ENCODE measurements at places on chromosomes 2 and 18. TPM values are rescaled to one million over a fixed set of nuclear protein-coding genes. Genes with fewer than 3 reads are reported as not detected.
A peak's percentile ranks its signal among the peaks of the same experiment; 100 is the strongest.

GULP1 gene
- 32.2 TPM for total RNA-seq

DNA sequence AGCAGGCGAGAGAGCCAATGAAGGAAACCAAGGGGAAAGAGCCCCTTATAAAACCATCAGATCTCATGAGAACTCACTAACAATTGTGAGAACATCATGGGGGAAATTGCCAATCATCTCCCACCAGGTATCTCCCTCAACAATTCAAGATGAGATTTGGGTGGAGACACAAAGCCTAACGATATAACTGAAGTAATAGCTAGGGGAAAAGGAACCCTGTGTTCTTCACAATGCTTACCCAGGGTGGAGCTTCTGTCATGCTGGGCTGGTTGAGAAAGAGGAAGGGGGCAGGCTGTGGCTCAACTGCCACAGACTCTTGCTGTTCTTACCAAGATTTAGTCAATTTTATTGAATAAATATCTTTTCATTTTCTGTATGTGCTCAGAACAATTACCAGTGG lies 392.1 kb upstream of the HS6ST1 start:
- DNase-seq: no peak

C2orf81 gene
- 0.63 TPM for total RNA-seq

EFEMP1 gene
- 52.5 TPM for total RNA-seq

- no peak for DNase-seq
These were observed 42.4 kb downstream of the ADCY3 start for GRCh38 chr2:24877646-24878045.

DNA sequence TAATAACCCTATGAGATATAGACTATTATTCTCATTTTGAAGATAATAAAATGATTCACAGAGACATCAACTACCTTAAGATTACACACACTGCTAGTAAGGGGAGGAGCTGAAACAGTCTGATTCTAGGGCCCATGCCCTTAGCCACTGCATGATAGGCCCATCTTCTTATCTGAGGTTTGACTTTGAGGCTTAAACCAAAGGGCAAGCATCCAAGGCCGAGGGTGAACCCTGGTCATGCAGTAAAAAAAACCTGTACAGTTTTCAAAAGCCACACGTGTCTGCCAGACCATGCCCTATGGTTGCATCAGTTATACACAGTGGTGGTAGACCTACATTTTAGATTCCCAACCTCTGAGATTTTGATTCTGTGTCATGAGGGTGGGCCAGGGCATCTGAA lies 44.8 kb downstream of the POLE4 start:
- DNase-seq: no peak

DNA sequence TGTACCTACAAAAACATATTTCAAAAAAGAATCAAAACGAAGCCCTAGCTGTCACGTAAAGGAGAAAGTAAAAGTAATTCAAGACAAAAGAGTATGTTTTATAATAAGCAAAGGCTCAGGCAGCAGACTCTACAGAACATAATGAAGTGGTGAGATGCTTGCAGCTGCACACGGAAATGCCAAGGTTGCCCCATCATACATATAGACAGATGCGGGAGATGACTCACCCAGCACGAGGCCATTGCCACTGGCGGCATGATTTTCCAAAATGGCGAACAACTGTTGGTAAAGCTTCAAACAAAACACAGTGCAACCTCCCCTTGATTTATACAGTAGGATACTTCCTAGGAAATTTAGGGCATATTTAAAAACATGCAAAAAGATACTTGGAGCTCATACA lies 26.0 kb upstream of the C1QL2 start:
- DNase-seq: peak; percentile 48

DNA sequence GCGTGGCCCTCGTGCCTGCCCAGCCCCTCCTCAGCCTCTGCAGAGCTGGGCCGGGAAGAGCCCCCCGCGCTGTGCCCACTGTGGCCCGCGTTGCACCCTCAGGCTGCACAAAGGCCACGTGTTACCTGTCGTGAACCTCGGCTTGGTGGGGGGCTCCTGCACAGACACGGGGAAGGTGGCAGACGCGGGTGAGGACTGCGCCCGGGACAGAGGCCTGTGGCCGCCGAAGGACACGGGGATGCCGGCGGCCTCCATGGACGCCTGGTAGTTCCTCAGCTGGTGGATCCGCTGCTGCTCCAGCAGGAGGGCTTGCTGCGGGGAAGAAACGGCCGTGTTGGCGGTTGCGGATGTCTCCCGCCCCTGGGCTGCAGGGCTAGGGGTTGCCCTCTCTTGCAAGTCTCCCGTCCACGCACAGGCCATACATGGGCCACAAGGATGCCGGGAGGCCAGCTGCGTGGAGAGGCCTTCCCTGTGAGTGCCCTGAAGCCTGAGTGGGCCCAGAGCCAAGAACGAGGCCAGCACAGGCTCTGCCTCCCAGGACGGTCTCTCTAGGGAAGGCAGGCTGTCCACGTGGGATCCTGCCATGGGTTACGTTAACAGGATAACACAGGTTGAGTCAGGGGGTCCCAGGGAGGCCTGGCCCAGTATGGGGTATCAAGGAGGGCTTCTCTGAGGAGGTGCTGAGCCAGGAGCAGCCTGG lies 263.7 kb downstream of the TWIST2 start:
- DNase-seq: no peak

DNA sequence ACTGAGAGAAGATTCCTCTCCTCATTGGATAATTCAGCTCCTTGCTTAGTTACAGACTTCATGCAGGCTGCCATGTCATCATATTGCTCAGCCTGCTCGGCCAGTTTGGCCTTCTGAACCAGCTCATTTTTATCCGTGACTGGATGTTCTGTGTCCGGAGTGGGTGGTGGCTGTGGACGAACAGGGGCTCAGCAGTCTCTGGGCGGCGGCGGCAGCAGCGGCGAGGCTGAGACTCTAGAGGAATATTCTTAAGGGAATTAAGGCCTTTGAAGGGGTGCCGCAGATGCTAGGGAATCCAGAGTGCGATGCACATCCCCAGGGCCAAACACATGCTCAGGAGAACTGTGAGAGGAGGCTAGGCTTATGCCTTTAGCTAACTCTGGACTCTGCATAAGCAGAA lies 97.9 kb upstream of the GYPC start:
- DNase-seq: no peak

SKOR2 gene
- total RNA-seq: not detected

DNA sequence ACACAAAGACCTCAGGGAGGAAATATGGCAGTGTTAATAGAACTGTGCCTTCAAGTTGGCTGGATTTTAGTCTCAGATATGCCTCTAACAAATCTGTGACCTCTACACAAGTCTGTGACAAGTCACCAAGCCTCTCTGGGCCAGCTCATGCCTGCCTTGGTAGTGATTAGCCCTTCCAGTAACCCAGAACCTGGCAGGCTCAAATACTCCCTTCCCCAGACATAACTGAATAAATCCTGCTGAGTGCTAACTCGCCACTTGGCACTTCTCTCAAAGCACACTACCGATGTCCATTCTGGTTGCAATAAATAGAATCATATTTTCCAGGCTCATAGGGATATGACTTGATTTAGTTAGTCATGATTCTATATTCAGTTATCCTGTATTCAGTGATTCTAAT lies 15.3 kb upstream of the THSD7B start:
- DNase-seq: no peak

DNA sequence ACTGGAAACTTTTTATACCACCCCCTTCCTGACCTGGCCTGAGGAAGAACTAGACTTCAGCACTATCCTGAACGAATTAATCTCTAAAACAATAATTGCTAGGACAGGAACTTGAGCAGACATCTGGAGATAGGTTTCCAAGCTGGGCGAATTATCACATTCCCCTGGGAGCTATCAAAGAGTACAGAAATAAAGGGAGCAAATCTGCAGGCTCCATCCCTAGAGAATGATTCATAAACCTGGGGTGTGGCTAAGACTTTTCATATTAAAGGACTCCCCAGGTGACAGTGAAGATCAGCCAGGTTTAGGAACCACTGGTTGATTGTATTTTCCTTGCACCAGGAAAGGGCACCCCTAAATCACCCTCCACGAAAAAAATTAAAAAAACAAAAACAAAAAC lies 105.6 kb upstream of the NOL4 start:
- no peak for DNase-seq

DNA sequence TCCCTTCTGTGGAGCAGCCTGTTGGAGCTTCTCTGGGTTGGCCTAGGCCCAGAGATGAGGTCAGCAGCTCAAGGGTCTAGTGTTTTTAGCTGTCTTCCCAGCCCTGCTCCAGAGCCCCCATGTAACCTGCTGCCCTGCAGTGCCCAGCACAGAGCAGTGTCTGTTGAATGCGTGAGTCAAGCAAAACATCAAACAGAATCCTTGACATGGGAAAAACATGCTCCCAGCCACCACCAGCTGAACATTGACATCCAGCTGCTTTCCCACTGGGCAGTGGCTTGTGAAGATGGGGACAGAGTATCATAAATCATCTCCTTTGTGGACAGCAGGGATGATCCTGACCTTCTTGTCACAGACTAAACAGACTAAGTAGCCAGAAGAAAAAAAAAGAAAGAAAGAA lies 22.6 kb downstream of the IMPA2 start:
- DNase-seq: no peak

NAT8 gene
- total RNA-seq: not detected

GRCh38 chr18:48216639-48217257 lies 192.4 kb downstream of the ZBTB7C start:
- DNase-seq: no peak

FEV gene
- not detected for total RNA-seq

DNA sequence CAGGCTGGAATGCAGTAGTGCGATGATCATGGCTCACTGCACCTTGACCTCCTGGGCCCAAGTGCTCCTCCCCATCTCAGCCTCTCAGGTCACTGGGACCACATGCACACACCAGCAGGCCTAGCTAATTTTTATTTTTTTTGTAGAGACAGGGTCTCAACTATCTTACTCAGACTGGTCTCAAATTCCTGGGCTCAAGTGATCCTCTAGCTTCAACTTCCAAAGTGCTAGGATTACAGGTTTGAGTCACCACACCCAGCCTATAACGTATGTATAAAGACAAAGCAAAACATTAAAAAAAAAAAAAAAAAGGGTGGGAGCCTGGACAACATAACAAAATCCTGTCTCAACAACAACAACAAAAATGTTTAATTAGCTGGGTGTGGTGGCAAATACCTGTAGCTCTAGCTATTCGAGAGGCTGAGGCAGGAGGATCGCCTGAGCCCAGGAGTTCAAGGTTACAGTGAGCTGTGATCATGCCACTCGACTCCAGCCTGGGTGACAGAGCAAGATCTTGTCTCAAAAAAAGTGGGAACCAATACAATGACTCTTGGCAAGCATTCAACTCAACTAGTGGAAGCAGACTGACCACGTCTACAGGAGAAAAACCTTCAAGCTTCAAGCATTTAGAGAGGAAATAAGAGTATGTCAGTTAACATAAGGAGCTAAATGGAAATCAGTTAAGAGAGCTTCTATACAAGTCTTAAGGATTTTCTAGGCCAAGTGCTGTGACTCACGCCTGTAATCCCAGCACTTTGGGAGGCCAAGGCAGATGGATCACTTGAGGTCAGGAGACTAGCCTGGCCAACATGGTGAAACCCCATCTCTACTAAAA lies 2.6 kb downstream of the GTF3C2 start:
- DNase-seq: peak; percentile 79

DNA sequence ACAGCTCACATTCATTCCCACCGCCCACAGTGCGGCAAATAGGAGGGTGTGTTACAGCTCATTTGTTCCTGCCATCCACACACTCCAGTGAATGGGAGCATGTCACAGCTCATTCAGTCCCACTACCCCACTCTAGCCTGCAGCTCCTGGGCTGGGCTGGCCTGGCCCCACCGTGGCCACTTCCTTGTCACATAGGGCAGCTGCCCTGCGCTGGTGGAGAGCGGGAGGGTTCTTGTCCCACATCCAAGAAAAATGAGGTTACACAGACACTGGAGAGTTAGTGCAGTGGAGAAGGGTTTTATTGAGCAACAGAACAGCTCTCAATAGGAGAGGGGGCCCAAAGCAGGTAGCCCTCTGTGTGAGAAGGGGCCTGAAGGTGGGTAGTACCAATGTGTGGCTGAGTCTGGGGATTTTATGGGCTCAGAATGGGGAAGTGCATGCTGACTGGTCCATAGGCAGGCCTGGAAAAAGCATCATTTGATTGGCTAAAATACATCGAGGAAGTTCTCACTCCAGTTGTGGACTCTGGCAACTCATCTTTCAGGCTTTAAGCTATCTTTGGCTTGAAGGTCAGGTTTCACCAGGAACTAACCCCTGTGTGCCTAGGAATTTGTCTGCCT lies 249.7 kb downstream of the ETAA1 start:
- no peak for DNase-seq

- peak; percentile 20 for DNase-seq
These were observed 110.9 kb downstream of the ROCK1 start for GRCh38 chr18:21000667-21001066.

- no peak for DNase-seq
These were observed 174.2 kb upstream of the SMAD2 start for GRCh38 chr18:48104705-48105104.

DNA sequence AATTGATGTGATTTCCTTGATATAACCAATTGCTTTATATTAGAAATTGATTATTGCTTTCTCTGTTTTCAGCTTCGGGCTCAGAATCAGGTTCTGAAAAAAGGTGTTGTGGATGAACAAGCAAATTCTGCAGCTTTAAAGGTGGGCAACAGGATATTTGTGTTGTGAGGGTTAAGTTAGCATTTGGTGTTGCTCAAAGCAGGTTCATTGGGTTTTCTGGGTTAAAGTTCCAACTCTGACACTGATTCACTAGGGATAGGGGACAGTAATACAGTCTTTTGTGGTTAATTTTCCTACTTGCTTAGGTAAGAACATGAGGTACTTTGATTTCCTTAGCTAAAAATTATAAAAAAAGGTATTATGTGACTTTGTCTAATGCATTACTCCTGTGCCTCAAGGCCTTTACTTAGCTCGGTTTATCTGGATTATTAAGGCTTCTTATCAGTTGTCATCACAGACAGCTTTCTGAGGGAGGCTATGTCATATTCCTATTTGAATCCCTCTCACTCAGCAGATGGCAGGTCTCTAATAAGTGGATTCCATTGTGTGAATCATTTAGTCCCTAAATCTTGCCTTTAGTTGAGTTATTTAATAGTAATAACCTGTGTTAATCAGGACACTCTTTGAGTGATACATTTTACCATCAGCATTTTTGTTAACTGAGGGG lies 78.9 kb upstream of the STON1 start:
- DNase-seq: no peak

DNA sequence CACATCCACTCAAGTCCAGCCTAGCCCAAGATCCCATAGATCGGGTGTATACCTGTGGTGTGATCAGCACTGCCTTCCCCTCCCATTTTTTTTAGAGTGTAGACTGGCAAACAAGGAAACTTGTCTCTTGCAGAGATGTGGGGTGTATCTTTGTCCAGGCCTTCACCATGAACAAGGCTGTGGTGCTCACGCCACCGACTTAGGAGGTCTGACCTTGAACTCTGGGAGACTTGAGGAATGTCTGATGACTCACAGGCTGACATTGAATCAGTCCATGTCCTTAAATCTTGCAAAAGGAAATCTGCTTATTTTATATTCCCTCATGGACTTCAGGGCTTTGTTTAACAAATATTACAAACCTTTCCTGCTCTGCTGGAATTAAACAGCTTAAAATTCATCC lies 4.5 kb upstream of the CTIF start:
- DNase-seq: peak; percentile 86
